ENCODE measurements at places on chromosomes 16 and 17. TPM values are rescaled to one million over a fixed set of nuclear protein-coding genes. Genes with fewer than 3 reads are reported as not detected.

DNA sequence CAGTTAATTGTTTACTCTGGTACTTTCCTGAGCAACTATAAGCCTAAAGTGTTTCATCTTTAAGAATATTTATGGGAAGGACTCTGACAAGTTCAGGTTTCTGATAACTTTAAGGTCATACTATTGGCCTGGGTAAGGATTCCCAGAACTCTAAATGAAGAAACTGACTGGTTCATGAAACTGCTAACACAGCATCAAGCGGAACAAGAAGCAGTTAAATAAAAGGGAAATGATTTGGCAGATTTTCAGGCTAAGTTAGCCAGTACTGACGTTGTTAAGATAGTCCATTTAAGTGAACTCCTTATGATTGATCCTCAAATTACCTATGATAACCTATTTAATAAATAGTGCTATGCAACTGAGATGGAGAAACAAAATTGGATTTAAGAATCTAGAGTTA lies 101.6 kb upstream of the CES5A start:
- no peaks in the 10 kb centered on the region for H3K27me3 ChIP-seq
- no peaks in the 10 kb centered on the region for H3K36me3 ChIP-seq
- DNase-seq: no peak
- H3K4me1 ChIP-seq: no peaks in the 10 kb centered on the region
- H3K4me3 ChIP-seq: no peak overlapping the region

DNA sequence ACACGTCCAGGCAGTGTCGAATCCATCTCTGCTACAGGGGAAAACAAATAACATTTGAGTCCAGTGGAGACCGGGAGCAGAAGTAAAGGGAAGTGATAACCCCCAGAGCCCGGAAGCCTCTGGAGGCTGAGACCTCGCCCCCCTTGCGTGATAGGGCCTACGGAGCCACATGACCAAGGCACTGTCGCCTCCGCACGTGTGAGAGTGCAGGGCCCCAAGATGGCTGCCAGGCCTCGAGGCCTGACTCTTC lies 7.2 kb upstream of the CD68 start:
- peaks cover 48% of the 10 kb centered on the region for H3K4me1 ChIP-seq

GRCh38 chr17:4514779-4515178 lies 16.1 kb downstream of the SPNS2 start:
- no peak for DNase-seq
- H3K36me3 ChIP-seq: no peaks in the 10 kb centered on the region
- no peak overlapping the region for H3K4me3 ChIP-seq
- H3K4me1 ChIP-seq: peaks cover 81% of the 10 kb centered on the region

- DNase-seq: no peak
- peaks cover 4% of the 10 kb centered on the region for H3K27me3 ChIP-seq
- H3K4me3 ChIP-seq: no peak overlapping the region
- H3K27ac ChIP-seq: no peak overlapping the region
Measured at GRCh38 chr16:2420035-2420434, 9.2 kb upstream of the CCNF start.

DNA sequence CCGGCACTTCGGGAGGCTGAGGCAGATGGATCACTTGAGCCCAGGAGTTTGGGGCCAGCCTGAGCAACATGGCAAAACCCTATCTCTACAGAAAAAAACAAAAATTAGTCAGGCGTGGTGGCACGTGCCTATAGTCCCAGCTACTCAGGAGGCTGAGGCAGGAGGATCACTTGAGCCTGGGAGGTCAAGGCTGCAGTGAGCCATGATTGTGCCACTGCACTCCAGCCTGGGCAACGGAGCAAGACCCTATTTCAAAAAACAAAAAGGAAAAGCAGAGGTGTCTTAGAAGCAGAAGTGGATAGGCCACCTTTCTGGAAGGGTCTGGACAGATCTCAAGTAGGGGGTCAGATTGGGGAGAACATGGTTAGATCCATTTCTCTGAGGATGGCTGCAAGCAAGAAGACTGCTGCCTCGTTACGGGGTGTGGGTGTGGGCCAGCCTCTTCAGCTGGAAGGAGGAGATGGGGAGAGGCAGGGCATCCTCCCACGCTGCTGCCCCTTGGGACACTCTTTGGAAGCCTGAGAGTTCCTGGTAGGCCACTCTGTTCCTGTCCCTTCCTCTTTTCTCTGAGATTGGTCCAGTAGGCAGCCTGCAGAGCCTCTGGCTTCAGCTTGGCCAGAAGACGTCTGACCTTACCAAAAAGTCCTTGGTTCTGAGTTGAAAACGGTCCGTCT lies 208.0 kb downstream of the MSI2 start:
- H3K4me3 ChIP-seq: no peak overlapping the region
- no peaks in the 10 kb centered on the region for H3K36me3 ChIP-seq
- DNase-seq: no peak
- H3K27me3 ChIP-seq: no peaks in the 10 kb centered on the region
- H3K27ac ChIP-seq: no peak overlapping the region

DNA sequence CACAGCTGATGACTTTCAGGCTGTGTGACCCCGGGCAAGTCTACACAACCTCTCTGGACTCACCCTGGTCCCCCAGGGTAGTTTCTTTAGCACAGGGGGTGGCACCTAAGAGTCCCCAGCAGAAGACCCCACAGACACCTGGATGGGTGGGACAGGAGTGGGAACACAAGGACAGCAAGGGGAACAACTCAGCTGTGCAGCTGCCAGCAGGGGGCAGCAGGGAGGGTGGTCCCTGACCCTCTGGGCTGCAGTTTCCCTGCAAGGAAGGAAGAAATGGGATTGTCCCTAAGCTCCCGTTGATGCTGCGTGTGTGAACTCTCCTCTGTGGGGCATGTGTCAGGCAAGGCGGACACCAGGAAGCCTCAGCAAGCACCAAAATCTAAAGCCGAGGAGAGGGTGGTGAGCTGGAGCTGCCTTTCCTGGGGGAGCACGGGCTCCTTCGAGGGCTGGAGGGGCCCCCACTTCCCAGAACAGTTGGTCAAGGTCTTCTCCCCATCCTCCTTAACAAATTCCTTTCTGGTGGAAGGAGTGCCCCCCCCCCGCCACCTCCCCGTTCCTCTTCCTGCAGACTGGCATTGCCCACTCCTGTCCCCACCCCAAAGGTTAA lies 24.1 kb upstream of the CDH5 start:
- H3K36me3 ChIP-seq: no peaks in the 10 kb centered on the region
- H3K4me1 ChIP-seq: no peaks in the 10 kb centered on the region
- peaks cover 31% of the 10 kb centered on the region for H3K27me3 ChIP-seq
- H3K27ac ChIP-seq: no peak overlapping the region
- no peak overlapping the region for H3K4me3 ChIP-seq

GRCh38 chr17:28317966-28318758 lies 838 bp upstream of the TMEM97 start:
- H3K4me3 ChIP-seq: peak overlapping the region; percentile 59
- peak overlapping the region; percentile 87 for H3K27ac ChIP-seq
- H3K27me3 ChIP-seq: no peaks in the 10 kb centered on the region
- H3K36me3 ChIP-seq: no peaks in the 10 kb centered on the region
- DNase-seq: peak; percentile 36
- peaks cover 13% of the 10 kb centered on the region for H3K4me1 ChIP-seq

GRCh38 chr17:63395075-63395805 lies 50.9 kb downstream of the CYB561 start:
- no peaks in the 10 kb centered on the region for H3K27me3 ChIP-seq
- no peak overlapping the region for H3K4me3 ChIP-seq
- peaks cover 7% of the 10 kb centered on the region for H3K4me1 ChIP-seq
- H3K36me3 ChIP-seq: peaks cover 17% of the 10 kb centered on the region

- no peak overlapping the region for H3K4me3 ChIP-seq
- H3K4me1 ChIP-seq: no peaks in the 10 kb centered on the region
- H3K36me3 ChIP-seq: no peaks in the 10 kb centered on the region
- no peaks in the 10 kb centered on the region for H3K27me3 ChIP-seq
- H3K27ac ChIP-seq: no peak overlapping the region
Measured at GRCh38 chr17:11023639-11024479, 186.0 kb upstream of the PIRT start.

NLK gene
- 23.9 TPM for total RNA-seq

AHSP gene
- not detected for total RNA-seq

IL21R gene
- not detected for total RNA-seq

RRN3 gene
- total RNA-seq: 24.1 TPM

ZDHHC7 gene
- total RNA-seq: 58.1 TPM

Data from stomach (tissue), 19 donors.